ENCODE measurements at places on chromosomes 7 and 10. TPM values are rescaled to one million over a fixed set of nuclear protein-coding genes. Genes with fewer than 3 reads are reported as not detected.

DNA sequence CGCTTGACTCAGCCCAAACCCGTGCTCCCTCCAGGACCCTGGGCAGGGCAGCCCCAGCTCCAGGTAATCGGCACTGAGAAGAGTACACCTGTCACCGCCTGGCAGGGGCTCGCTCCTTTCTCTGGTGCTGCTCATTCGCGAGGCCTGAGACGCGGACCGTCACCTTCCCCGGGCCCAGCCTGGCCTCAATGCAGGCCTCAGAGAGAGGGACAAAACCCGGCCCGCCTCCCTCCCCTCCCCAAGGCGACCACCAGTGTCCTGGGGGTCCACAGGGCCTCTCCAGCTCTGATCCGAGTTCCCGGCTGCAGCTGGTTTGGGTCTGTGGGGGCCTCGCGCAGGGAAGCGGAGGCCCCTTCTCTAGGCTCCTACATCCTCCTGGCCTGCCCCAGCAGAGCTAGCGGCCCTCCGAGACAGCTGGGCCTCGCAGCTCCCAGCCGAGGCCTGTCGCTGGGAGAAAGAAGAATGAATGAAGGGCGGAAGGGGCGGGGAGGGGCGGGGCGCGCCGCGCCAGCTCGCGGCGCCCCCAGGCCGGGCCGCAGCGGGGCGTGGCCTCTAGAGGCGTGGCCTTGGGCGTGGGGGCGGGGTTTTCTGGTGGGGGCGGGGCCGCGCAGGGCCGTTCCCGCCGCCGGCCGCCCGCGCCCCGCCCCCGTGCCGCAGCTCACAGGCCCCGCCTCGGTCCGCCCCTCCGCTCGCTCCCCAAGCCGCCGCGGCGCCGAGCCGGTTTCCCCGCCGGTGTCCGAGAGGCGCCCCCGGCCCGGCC lies at the start of gene LIMK1:
Gene LIMK1 (plus strand): TSS at position 688 of the 760 bp plus-strand sequence. CDS start 187 bp downstream, outside the sequence.
- H3K27ac ChIP-seq = peak within 1 kb of the TSS; percentile 84
- H3K4me1 ChIP-seq = peaks cover 9% of the 10 kb centered on the region
- peak; percentile 80 for DNase-seq
- peak within 1 kb of the TSS; percentile 87 for H3K4me3 ChIP-seq
- peaks cover 6% of the 10 kb centered on the region for H3K27me3 ChIP-seq

GRCh38 chr7:24697416-24697815 lies 59.8 kb downstream of the GSDME start:
- no peak overlapping the region for H3K4me3 ChIP-seq
- no peaks in the 10 kb centered on the region for H3K4me1 ChIP-seq
- no peak overlapping the region for H3K27ac ChIP-seq
- H3K36me3 ChIP-seq = peaks cover 5% of the 10 kb centered on the region
- no peak for DNase-seq

DNA sequence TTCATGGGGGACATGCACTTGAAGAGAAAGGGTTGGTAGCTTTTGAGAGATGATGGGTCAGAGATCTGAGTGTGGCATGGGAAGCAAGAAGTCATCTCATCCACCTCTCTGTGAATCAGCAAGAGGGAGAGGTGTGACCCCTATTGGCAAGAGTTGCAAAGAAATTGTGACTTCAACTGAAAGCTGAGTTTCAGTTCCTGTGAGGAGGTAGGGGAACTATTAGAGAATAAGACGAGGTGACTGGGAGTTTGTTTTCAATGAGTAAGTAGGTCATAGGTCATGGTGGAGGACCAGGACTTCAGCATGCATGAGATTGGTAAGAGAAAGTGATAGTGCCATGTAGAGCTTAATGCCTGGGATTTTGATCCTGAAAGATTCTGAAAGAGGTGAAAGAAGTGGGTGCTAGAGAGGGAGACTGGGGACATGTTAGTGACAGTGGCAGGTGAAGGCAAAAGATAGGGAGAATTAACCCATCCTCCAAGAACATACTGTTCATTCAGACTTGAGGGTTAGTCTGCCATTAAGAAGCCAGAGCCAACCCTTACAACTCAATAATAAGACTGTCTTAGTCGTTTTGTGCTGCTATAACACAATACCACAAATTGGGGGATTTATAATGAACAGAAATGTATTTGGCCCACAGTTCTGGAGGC lies 75.5 kb upstream of the CAPZA2 start:
- no peaks in the 10 kb centered on the region for H3K36me3 ChIP-seq
- no peak overlapping the region for H3K4me3 ChIP-seq
- DNase-seq = no peak
- peaks cover 2% of the 10 kb centered on the region for H3K27me3 ChIP-seq

DNA sequence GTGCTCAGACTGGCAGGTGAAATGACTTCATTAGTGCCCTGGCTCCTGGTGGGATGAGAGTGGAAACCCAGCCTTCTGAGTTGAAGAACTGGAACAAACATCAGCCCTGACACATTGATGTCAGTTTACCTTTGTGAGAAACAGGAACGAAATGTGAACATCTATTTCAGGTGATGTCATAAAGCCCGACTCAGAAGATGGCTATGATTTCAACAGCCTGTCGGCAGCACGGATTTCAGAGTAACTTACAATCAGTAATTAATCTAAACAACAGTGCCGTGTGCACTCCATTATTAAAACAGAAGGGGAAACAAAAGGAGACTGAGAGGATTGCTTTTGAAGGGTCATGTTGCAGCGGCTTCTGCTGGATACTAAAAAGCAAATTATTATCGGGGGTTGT lies 243.2 kb downstream of the FRMD4A start:
- no peaks in the 10 kb centered on the region for H3K36me3 ChIP-seq
- no peak overlapping the region for H3K4me3 ChIP-seq
- H3K27ac ChIP-seq = no peak overlapping the region
- no peaks in the 10 kb centered on the region for H3K27me3 ChIP-seq

DNA sequence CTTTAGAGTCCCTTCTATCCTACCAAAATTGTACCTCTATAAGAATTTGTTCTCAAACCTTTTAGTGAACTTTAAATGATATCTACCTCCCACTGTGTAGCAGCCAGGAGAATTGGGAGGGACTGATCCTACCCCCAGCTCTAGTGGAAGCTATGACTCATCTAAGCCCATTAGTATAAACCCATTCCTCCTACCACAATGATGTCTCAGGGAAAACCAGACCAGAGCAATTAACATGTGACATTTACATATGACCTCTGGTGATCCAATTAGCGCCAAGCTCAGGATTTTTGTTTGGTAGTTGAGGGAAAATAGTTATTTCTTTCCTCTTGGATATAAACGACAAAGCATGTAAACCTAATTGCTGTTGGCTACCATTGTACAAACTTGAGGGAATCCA lies 33.1 kb upstream of the R3HCC1L start:
- H3K4me3 ChIP-seq = no peak overlapping the region
- H3K27me3 ChIP-seq = peaks cover 8% of the 10 kb centered on the region
- H3K36me3 ChIP-seq = no peaks in the 10 kb centered on the region
- no peaks in the 10 kb centered on the region for H3K4me1 ChIP-seq
- H3K27ac ChIP-seq = no peak overlapping the region

DNA sequence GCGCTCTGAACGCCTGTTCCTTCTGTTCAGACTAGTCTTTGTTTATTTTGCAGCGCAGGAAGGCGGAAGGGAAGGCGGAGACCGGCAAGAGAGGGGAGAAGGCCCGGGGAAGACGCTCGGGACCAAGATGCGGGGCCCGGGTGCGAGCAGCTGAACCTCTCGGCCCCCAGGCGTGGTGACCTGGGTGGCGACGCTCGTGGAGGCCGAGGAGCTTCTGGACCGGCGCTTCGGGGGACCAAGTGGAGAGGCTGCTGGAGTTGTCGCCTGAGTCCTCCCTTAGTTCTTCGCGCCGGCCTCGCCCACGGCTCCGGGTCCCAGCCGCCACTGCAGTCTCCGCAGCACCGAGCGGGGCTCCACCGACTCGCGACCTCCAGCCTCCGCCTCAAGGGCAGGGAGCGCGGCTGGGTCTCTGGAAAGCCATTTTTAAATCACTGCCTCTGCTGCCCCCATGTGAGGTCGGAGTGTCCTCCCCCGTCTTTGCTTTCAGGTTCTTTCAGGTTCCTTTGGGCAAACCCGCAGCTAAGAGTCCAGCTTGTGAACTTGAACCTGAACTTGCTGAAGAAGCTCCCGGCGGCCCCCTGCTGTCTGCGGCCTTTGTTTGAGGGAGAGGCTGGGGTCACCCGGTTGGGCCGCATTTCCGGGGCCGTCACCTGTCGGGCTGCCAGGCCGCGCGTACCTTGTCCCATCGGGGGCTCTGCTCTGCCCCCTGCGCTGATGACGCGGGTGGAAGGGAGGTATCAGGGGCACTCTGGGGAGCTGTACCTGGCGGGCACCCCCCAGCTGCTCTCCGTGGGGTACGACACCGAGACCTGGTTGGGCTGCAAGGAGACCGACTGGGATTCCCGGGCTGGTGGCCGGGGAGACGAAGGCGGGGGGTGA lies 136.0 kb downstream of the KIF20B start:
- H3K27ac ChIP-seq = no peak overlapping the region
- peaks cover 37% of the 10 kb centered on the region for H3K27me3 ChIP-seq
- peaks cover 5% of the 10 kb centered on the region for H3K4me1 ChIP-seq
- no peak for DNase-seq
- H3K36me3 ChIP-seq = no peaks in the 10 kb centered on the region

- H3K4me1 ChIP-seq = peaks cover 16% of the 10 kb centered on the region
- H3K27ac ChIP-seq = peak overlapping the region; percentile 1
- no peak overlapping the region for H3K4me3 ChIP-seq
- no peaks in the 10 kb centered on the region for H3K36me3 ChIP-seq
- H3K27me3 ChIP-seq = peaks cover 2% of the 10 kb centered on the region
- no peak for DNase-seq
Measured at GRCh38 chr7:106545275-106545674, 115.7 kb downstream of the CCDC71L start.

DNA sequence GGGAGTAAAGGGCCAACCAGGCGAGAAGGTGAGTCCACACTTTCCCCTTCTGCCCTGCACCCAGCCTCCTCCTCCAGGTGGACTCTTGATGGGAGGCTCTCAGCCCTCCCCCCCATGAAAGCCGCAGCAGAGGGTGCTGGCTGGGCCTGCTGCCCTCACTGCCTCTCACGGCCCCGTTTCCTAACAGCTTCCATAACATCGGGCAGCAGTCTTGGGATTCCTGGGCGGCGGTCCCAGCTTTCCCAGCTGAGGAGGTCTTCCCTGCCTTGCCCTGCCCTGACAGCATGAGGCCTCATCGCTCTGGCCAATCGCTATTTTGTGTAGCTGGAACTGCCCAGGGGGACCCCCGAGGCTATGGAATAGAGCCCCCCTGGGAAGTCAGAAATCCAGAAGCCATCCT lies 76.3 kb downstream of the COL13A1 start:
- H3K4me3 ChIP-seq = no peak overlapping the region
- DNase-seq = no peak
- no peaks in the 10 kb centered on the region for H3K27me3 ChIP-seq

GRCh38 chr10:127458016-127458810 lies 90.9 kb upstream of the NPS start:
- H3K27ac ChIP-seq = no peak overlapping the region
- H3K4me3 ChIP-seq = no peak overlapping the region
- H3K4me1 ChIP-seq = no peaks in the 10 kb centered on the region
- no peaks in the 10 kb centered on the region for H3K36me3 ChIP-seq

GRCh38 chr7:158953912-158954311 lies 97.6 kb downstream of the DYNC2I1 start:
- peaks cover 9% of the 10 kb centered on the region for H3K4me1 ChIP-seq
- H3K4me3 ChIP-seq = no peak overlapping the region
- no peak for DNase-seq
- H3K27me3 ChIP-seq = peaks cover 21% of the 10 kb centered on the region
- H3K36me3 ChIP-seq = peaks cover 12% of the 10 kb centered on the region

- H3K4me1 ChIP-seq = peaks cover 39% of the 10 kb centered on the region
- H3K36me3 ChIP-seq = peaks cover 41% of the 10 kb centered on the region
- H3K27ac ChIP-seq = peak overlapping the region; percentile 64
- no peak for DNase-seq
- no peak overlapping the region for H3K4me3 ChIP-seq
- H3K27me3 ChIP-seq = no peaks in the 10 kb centered on the region
Measured at GRCh38 chr7:134992626-134993179, 6.4 kb downstream of the AGBL3 start.

- DNase-seq = no peak
- H3K4me1 ChIP-seq = no peaks in the 10 kb centered on the region
- no peaks in the 10 kb centered on the region for H3K36me3 ChIP-seq
Measured at GRCh38 chr10:71078454-71079145, 133.8 kb upstream of the UNC5B start.

- no peaks in the 10 kb centered on the region for H3K4me1 ChIP-seq
- no peaks in the 10 kb centered on the region for H3K36me3 ChIP-seq
- H3K27ac ChIP-seq = no peak overlapping the region
- no peak overlapping the region for H3K4me3 ChIP-seq
- no peak for DNase-seq
- H3K27me3 ChIP-seq = no peaks in the 10 kb centered on the region
Measured at GRCh38 chr7:123204206-123204835, 4.6 kb upstream of the SLC13A1 start.

DNA sequence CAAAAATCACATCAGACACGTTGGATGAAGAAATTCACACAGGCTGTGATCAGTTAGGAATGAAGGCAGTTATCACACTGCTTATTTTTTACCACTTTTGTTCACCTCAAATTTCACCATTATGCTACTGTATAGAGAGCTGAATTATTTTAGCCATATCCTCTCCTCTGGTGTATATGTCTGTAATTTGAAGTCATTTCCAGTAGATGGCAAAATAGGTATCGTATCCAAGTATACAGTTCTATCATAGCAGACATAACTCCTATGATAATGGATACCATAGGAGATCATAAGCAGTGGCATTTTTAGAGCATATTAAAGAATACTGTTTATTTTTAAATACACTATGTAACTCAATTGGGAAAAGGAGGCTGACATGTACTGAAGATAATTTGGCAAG lies 909.7 kb downstream of the DNAJB9 start:
- no peaks in the 10 kb centered on the region for H3K27me3 ChIP-seq
- no peaks in the 10 kb centered on the region for H3K4me1 ChIP-seq
- no peak overlapping the region for H3K27ac ChIP-seq
- no peak overlapping the region for H3K4me3 ChIP-seq

Gene AOAH
- total RNA-seq = 33.5 TPM

Gene LRRD1
- 0.09 TPM for total RNA-seq

Gene CPXM2
- not detected for total RNA-seq

Gene SCART1
- total RNA-seq = 1.3 TPM

Gene CDNF
- 0.67 TPM for total RNA-seq

Gene AOC1
- 0.16 TPM for total RNA-seq

Gene ABHD11
- 17.3 TPM for total RNA-seq

Gene SRRM3
- total RNA-seq = 0.11 TPM

All from activated T-helper 2 cell treated with anti-CD3 and anti-CD28 coated beads, Interferon-gamma antibody, Interleukin-2, Interleukin-4, amounts not matched to agents 10 μg/mL and 5 μg/mL and 100 μg/mL, durations not matched to agents 14 hours and 24 hours and 36 hours (primary cell).